ENCODE measurements at places on chromosomes 12 and 14.

DNA sequence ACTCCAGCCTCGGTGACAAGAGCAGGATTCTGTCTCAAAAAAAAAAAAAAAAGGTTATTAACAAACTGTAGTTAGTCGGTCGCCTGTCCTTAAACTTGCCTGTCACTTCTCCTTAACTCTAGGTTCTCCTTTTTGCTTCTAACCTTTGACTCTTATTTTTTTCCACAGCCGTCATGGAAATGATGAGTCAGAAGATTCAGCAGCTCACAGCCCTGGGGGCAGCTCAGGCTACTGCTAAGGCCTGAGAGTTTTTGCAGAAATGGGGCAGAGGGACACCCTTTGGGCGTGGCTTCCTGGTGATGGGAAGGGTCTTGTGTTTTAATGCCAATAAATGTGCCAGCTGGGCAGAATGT, 418 bp upstream of the MYG1 start:
- no peak for DNase-seq

- DNase-seq, result no peak
Measured at GRCh38 chr14:53389202-53389601, 236.1 kb upstream of the DDHD1 start.

GRCh38 chr14:77000340-77001270, 27.9 kb downstream of the IRF2BPL start:
- DNase-seq, result no peak

- no peak for DNase-seq
Measured at GRCh38 chr14:63893701-63894458, 41.1 kb downstream of the SYNE2 start.

DNA sequence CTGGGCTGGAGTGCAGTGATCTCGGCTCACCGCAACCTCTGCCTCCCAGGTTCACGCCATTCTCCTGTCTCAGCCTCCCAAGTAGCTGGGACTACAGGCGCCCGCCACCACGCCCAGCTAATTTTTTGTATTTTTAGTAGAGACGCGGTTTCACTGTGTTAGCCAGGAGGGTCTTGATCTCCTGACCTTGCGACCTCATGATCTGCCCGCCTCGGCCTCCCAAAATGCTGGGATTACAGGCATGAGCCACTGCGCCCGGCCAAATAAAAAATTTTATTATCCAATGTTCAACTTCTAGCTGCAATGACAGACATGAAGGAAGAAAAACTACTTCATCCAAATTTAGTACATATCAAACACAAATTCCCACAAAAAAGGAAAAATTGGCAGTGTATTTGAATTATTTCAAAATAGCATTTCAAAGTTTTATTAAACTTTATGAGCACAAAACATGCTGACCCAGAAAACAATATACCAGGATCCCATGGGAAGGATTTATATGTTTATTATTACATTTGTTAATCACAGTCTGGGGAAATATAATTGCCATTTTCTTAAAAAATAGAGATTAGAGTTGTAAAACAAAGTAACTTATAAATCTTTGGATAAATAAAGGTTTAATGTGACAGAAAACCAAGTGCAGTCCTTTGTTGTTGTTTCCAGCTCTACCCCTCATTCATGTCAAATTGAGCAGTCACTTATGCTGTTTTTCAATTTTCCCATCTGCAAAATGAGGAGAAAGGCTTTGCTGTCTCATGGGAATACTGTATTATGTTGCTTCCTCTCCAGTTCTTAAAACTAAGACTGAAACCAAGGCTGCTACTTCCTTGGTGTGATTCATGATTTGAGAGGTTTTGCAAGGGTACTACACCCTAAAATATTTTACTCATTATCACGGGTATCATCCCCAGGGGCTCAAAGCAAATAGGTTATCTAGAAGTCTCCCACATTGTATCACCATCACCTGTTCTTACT, 155.2 kb upstream of the AVPR1A start:
- DNase-seq, result no peak

GRCh38 chr12:14454098-14454907, 88.8 kb downstream of the ATF7IP start:
- peak; percentile 78 for DNase-seq

- no peak for DNase-seq
Measured at GRCh38 chr14:90727082-90727481, 89.1 kb downstream of the TTC7B start.

DNA sequence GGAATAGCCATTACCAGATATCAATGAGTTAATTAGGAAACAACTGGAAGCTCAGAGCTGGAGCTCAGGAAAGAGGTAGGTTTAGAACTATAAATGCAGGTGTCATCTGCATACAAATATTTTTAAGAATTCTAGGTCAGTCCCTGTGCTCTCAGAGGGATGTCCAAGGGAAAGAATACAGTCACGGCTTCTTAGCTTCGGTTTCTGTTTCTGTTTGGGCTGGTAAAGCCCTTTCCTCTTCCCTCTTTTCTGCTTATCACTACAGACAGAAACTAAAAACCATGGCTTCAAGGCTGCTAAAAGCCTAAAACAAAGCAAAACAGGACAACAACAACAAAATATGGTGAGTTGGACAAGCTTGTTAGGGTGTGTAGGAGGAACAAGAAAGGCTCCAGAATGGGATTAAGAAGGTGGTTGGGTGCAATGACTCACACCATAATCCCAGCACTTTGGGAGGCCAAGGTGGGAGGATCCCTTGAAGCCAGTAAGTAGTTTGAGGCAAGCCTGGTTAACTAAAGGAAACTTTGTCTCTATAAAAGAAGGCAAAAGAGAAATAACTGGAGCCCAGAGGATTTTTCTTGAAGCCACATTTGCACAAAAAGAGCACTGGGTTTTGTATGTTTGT, 113.0 kb downstream of the SEC23A start:
- DNase-seq, result no peak
